Stimulated activated naive CD8-positive, alpha-beta T cell treated with anti-CD3 and anti-CD28 coated beads, Interleukin-15, Interleukin-2, amounts not matched to agents 100 U/mL and 50 U/mL, for 24 hours (primary cell): ENCODE measurements at places on chromosomes 7 and 10.

GRCh38 chr7:117338020-117338419 is 15.2 kb upstream of the WNT2 start:
- no peak for DNase-seq

GRCh38 chr10:129501652-129502436 is 34.8 kb downstream of the MGMT start:
- DNase-seq = no peak

DNA sequence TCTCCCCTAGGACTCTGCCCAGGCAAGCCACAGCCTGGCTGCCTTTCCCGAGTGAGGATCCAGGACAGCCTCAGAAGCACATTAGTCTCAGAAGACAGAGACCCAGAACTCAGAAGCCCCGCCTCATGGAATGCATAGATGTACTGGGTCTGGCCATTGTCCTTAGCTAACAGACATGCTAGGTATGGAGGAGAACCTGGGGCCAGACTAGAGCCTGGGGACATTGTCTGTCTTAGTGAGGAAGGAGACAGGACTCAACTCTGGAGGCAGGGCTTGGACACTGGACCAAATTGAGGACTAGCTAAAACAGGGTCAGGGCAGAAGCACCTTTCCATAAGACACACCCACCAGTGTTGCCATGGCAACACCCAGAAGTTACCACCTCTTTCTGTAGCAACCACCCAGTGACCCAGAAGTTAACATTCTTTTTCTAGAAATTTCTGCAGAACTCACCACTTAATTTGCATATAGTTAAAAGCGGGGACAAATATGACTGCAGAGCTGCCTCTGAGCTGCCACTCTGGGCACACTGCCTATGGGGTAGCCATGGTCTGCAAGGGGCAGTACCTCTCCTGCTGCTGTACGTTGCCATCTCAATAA is 27.5 kb downstream of the TLX1 start:
- no peak for DNase-seq

- no peak for DNase-seq
These were observed 218.1 kb downstream of the WDR11 start for GRCh38 chr10:121069061-121069850.

DNA sequence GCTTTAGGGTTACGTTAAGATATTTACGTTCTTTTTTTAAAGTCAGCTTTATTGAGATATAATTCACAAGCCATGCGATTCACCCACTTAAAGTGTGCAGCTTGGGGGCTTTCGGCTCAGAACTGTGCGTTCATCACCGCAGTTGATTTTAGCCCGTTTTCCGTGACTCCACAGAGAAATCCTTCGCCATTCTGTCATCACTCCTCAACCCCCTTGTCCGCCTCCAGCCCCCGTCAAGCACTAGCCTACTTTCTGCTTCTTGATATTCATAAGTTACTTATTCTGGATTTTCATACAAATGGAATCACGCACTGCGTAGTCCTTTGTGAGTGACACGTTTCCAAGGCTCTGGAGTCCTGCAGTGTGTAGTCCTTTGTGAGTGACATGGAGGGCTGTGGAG is 20.4 kb downstream of the FAM20C start:
- no peak for DNase-seq

GRCh38 chr7:49839863-49840645 is 66.6 kb downstream of the VWC2 start:
- no peak for DNase-seq
